ENCODE measurements at places on chromosomes 2 and 18.

- DNase-seq, result no peak
Observed at GRCh38 chr2:195333869-195334268, 323.2 kb upstream of the SLC39A10 start.

DNA sequence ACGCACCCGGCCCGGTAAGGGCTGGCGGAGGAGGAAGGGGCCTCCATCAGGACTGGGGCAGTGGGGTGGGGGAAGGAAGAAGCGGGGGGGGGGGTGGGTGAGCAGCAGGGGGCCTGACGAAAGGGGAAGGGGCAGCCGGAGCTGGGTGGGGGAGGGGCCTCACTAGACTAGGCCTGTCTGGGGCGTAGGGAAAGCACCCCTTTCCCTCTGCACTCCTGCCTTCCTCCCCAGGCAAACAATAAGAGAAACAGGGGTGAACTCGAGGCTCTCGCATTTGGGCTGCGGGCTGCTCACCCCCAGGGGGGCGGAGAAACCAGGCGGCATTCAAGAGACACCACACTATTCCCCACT, 82.7 kb upstream of the POMC start:
- no peak for DNase-seq

DNA sequence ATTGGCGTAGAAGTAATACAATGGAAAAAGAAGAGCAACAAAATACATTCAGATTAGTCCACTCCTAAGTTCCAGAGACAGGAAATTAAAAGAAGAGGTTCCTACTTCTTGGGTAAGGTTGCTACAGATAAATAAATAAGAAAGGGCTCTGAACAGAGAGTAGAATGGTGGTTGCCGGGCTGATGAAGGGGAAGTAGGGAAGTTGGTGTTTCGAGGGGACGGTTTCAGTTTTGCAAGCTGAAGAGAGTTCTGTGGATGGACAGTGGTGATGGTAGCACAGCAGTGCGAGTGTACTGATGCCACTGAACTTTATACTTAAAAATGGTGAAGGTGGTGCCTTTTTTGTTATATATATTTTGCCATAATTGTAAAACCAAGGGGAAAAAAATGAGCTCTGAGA, 48.2 kb downstream of the CABYR start:
- DNase-seq, result no peak

DNA sequence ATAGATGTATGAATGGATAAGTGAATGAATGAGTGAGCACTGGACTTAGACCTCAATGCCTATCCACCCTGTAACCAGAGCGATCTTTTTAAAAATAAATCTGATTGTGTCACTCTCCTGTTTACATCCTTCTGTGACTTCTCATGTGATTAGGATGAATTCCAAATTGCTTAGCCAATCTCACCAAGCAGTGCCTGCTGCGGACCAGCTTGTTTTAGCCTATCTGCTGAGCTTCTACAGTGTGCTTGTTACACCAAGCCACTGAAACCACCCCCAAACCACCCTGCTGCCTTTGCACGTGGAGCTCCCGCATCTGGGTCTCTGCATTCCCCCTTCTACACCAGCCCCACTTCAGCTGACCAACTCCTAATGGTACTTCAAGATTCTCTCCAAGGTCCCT, 265.4 kb downstream of the EN1 start:
- DNase-seq, result no peak

DNA sequence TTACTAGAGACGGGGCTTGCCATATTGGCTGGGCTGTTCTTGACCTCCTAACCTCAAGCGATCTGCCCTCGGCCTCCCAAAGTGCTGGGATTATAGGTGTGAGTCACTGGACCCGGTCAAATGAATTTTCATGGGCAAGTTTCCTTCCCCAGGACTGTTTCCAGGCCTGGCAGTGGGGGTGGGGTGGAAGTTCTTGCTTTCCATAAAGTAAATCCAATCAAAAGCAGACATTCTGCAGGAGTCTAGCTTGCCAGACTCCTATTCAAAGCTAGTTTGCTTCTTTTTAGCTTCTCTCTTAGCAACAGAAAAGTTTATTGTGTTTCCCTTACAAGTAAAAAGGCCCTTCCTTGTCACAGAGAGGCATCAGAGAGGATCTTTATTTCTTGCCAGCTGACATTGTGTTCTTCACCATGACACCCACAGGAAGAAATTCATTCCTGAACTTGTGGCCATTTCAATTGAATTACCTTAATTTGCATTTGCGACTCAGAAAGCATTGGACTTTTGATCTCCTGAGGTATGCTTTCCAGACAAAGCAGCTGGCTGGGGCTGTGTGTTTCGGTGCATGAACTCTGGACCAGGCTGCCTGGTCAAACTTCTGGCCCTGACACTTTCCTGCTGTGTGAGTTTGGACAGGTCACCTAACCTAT, 37.9 kb downstream of the LYPD1 start:
- DNase-seq, result no peak

- DNase-seq, result no peak
Observed at GRCh38 chr2:231186325-231186724, 12.1 kb upstream of the ARMC9 start.
